AML-193 (cell line): ENCODE measurements at places on chromosomes 1 and 21.

DNA sequence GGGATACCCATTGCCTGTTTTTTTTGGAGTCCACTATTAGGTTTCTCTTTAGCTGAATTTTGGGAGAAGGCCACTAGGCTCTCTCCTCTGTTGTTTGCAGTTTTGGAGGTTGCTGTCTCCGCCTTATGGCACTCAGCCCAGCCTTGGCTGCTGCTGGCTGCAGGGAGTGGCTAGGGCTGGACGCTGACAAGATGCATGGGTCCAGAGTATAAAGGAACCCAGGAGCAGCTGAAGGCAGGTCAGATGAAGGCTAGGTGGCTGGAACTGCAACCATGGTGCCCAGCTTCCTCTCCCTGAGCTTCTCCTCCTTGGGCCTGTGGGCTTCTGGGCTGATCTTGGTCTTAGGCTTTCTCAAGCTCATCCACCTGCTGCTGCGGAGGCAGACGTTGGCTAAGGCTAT is at the start of gene CYP4B1:
CYP4B1 (plus strand) TSS at position 237 of the 400 bp plus-strand sequence; CDS start at position 273, 36 bp downstream.
- no peak for DNase-seq

DNA sequence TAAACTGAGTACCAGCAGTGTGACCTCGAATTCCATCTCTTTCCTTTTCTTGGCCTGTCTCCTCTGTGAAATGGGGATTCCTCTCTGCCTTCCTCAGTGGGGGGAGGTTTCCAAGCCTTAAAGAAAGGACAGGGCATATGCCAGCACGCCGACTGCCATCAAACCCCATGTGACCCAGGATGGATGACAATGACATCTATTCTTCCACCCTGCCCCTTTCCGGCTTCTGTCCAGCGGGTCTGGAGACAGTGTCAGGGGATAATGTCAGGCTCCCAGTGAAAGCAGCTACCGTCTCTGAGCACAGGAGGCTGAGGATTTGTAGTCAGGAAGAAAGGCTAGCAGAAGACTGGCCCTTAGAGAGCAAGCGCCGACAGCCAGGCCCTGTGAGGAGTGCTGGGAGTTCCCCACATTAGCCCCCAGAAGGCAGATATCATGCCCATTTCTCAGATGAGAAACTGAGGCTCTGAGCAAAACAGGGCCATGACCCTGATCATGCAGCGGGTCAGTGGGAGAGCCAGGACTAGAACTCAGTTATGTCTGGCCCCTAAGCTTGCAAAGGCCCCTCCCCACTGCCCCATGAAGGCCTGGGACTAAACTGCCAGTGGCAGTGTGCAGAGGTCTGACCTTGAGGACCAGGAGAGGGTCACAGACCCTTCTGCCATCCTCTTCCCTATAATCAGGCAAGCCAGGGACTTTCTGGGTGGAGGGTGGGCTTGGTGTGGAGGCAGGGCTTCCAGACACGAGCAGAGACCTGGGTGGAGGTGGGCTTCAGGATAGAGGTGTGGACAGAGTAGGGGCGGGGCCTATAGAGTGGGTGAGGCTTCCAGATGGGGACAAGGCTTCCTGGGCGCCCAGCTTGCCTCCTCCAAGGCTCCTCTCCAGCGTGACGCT is 30.1 kb downstream of the CDCA8 start:
- no peak for DNase-seq

DNA sequence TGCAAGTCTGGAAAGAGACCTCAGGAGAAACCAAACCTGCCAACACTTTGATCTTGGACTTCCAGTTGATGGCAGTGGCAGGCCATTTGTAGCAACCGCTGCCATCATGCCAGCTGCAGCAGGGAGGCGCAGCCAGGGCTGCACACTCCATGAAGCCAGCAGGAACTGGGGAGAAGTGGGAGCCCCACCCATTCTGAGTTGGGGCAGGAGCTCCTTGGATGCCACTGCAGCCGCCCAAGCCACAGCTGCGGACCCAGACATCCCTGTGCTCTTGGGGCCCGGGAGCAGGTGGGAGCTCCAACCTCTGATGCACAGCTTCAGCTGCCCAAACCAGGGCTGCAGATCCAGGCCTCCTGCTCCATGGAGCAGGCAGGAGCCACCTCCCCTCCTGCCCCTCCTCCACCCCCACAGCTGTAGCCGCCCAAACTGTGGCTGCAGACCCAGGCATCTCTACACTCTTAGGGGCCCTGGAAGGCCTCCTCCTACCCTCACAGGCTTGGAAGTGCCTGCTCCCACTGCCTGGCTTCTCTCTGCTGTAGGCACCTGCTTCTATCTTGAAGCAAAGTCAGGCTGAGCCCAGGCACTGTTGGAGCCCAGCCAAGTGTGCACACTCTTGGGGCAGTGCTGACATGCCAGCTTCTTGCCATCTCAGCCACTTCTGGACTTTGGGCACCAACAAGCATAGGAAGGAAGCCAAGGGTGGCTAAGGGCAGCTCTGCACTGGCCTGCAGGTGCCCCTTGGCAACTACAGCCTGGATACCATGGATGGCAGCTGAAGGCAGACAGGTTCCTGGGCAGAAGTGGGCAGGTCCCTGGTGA is 20.0 kb upstream of the DISP1 start:
- no peak for DNase-seq

- DNase-seq: no peak
Observed at GRCh38 chr1:115222616-115223402, 115.2 kb downstream of the NGF start.
